ENCODE measurements at places on chromosomes 1 and 21.
A peak's percentile ranks its signal among the peaks of the same experiment; 100 is the strongest.

- DNase-seq: no peak
These were observed 4.1 kb downstream of the PALMD start for GRCh38 chr1:99650030-99650429.

DNA sequence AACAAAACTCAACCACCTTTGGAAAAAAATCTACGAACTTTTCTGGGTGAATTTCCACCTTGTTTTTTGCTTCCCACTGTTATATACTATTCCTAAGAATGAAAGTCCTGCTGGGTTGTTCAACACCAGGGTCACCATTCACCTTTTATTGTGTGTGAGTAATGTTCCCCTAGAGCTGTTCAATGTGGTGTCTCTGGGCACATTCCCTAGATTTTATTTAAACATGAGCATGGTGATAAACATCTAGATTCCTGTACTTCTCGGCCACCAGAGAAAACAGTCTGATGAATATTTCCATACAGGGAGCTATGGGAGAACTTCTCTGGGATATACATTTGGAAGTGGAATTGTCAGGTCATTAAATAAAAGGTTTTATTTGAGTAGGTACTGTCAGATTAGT is 13.0 kb downstream of the FMN2 start:
- DNase-seq: no peak

GRCh38 chr1:170114906-170115305 is 30.9 kb upstream of the NTMT2 start:
- DNase-seq: peak; percentile 40

DNA sequence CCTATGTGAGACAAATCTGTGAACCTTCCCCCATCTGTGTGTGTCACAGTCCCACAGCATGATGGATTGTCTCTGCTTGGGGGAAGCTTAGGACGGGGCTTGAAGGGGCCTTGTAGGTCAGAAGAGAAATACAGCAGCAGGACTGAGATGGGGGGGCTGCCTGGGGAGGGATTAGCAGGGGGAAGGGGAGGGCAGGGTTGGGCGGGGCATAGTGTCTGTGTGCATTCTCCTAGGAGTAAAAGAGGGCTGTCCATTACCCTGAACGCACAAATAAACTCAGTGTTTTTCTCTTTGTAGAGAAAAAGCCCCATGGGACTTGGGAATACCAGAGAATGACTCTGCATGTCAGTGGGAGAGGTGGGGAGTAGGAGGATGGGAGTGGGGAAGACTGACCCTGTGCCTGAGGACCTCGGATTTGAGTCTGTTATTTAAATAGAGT is 16.4 kb downstream of the RNF220 start:
- DNase-seq: no peak

DNA sequence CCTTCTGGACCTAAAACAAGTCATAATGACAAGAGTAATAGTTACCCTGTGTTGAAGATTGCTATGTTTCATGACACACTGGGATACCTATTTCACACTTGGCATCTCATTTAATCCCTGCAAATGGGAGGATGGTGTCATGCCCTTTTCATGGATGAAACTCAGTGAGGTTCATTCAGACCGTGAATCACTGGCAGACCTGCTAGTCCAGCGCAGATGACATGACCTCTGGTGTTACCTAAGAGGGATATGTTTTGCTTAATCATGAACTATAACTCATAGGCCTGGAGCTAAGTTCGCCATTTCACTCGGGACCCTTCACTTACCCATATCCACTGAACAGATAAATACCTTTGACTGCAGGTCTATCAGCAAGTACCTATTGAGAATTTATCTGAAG is 286.6 kb upstream of the FMN2 start:
- DNase-seq: no peak

DNA sequence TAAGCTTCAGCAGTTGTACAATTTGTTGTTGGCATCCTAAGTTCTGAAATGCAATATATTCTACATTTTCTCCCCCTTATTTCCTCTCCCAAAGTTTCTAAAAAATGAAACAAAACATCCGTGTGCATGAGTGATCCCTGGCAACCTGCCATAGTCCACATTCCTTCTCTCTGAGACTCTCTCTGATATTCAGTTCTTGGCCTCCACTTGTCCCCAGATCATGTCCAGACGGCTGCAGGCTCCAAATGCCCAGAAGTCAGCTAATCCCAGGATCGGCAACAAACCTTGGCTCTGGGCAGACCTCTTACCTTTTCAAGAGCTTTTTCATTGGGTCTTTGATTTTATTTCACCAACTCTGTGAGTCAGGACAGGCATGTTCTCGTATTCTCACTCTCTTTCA is 187.8 kb downstream of the ETS2 start:
- DNase-seq: peak; percentile 86

DNA sequence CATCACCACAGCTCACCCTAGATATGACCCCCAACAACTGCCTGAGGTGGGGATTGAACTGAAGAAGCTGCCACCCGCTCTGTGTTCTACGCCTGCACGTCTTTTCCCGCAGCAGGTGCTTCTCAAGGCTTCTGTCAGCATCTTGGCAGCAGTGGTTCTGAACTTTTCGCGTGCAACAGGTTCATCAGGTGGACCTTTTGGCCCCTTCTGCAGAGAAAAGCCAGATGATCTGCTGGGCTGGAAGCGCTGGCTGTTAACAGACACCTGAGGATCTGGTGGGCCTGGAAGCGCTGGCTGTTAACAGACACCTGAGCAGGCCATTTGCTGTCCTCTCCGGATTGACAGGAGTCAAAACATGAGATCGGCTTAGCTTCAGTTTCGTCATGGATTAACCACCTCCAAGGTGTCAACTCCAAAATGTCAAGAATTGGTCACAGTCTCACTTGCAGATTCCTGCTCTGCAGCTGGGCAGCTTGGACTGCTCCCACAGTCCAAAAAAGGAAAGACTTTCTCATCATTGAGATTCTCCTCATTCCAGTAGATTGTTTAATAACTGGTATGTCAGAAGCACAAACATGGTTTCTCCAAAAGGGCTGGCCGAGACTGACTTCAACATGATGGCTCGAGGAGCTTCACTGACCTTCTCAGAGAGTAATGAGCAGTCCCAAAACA is 4.7 kb downstream of the C1orf174 start:
- no peak for DNase-seq

DNA sequence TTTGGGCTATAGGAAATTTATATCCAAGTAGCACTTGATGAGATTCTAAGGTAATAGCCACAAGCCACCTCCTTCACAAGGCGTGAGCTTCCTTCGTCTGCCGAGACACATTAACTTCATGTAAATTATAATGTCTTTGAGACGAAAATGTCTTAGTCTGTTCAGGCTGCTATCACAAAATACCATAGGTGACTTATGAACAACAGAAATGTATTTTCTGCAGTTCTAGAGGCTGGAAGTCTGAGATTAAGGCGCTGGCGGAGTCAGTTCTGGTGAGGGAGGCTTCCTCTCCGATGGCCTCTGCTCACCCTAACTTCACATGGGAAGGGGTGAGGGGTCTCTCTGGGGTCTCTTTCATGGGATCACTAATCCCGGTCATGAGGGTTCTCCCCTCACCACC is 133.0 kb downstream of the ETS2 start:
- DNase-seq: no peak

DNA sequence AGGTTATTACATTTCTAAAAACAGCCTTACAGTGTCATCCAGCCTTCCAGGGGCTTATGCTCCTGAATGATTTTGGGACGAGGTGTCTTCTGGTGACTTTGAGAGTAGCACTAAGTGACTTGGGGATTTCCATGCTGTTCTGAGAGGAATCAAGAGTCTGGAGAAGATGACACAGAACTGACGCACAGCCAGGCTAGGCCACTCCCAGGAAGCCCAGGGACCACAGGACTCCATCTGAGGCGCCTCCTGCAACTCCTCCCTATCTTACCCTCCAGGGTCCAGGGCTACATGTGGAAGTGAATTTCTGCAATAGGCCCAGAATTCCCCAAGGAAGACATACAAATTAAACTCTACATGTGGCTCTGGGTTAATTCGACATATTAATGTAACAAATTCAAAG is 92.5 kb downstream of the SLC25A24 start:
- peak; percentile 38 for DNase-seq

- peak; percentile 77 for DNase-seq
These were observed 275.5 kb upstream of the FMN2 start for GRCh38 chr1:239816081-239816782.

DNA sequence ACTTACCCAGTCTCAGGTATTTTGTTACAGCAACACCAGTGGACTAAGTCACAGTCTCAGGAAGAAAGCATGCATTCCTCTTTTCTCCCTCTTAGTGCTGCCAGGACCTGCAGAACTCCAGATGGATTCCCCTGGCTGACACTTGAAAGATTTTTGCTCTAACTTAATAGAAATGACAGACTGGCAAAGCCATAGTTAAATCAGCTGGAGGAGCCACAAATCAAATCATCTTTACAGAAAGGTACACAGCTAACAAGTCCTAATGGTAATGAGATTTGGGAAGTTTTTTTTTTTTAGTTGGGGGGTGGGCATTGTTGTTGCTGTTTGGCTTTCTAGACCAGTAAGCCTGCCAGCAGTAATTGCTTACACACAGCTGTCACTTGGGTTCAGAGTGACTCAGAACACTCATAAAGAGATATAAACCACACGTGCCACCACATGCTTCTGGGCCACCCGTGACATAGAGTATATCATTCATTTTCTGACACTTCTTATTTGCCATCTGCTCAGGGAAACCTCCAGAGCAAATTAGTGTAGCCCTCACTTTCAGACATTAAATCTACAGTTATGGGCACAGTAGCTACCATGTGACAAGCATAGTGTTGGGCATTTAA is 72.4 kb downstream of the FH start:
- DNase-seq: no peak

DNA sequence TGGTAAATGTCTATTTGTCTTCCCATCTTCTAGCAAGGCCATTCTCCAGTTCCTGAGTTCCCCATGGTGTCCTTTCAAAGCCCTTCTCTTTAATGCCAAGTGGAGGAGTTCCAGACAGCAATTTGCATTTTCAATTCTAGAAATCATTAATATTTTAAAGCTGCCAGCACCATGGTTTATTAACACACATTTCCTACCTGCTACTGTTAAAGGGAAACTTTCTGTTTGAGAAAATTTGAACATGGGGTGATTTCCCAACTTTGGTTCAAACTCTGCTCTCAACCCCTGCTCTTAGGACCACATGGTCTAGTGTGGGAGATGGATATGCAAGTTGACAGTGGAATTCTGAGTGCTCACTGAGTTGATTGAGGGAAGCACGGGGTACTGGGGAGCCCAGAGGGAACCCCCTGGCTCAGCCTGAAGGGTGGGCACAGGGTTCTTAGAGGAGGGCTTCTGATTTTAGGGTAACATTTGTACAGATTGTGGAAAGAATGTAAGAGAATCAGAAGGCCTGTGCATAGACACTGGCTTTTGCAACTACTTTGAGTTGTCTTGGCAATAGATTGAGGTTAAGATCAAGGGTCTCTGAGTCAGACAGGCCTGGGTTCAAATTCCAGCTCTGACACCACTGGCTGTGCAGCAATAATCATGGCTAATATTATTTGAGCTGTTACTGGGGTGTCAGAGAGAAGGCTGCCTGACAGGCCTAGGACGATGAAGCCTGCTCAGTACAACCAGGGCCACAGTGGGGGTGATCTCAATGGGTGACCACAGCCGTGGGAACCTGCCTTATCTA is 97.8 kb downstream of the BEND5 start:
- DNase-seq: no peak

DNA sequence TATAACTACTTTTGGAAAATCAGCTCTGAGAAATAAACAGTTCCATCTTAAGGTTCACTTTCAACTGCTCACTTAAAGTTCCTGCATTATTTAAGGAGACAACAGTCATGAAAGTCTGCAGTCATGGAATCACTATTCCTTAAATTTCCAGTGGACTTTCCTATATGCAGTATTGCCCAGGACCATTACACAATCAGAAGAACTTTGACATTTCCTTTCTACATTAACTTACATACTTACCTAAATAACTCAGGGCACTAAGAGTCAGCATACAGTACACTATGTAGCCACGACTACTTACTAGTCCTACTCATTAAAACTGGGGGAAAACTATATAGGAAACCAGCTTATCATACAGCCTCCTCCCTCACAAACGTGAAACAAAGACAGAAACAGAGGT is 220.1 kb downstream of the SLC45A1 start:
- no peak for DNase-seq

- DNase-seq: no peak
These were observed 180.7 kb upstream of the VAMP3 start for GRCh38 chr1:7590426-7590790.

DNA sequence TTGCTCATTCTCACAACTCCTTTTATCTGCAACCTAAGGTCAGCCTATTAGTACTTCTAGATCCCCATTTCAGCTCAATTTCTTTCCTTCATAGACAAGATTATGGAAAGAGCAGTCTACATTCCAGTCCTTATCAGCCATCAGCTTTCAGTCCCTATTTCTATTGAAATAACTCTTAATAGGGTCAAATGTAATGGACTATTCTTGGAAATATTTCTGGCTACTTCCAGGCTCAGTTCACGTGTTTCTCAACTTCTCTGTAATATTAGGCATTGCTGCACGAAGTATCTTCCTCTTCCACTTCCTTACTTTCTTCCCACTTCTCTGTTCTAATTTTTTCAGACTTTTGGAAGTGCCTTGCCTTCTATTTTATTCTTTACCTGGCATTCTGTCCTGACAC is 232.9 kb upstream of the USP25 start:
- no peak for DNase-seq

DNA sequence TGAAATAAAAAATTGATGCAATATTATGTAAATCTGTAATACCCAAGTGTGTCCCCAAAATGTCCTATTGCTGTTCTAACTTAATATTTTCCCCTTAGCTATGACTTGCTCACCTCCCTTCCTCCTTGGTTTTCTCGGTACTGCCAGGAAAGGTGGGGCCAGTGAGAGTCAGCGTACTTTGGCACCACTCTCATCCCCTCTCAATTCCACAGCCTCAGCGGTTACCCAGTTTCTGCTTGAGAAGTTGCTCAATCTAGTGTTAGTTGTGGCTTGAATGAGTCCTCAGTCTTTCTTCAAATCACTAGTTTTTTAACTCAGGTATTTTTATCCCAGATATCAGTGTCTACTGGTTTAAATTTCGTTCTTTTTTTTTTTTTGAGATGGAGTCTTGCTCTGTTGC is 32.3 kb downstream of the BCAS2 start:
- DNase-seq: no peak

DNA sequence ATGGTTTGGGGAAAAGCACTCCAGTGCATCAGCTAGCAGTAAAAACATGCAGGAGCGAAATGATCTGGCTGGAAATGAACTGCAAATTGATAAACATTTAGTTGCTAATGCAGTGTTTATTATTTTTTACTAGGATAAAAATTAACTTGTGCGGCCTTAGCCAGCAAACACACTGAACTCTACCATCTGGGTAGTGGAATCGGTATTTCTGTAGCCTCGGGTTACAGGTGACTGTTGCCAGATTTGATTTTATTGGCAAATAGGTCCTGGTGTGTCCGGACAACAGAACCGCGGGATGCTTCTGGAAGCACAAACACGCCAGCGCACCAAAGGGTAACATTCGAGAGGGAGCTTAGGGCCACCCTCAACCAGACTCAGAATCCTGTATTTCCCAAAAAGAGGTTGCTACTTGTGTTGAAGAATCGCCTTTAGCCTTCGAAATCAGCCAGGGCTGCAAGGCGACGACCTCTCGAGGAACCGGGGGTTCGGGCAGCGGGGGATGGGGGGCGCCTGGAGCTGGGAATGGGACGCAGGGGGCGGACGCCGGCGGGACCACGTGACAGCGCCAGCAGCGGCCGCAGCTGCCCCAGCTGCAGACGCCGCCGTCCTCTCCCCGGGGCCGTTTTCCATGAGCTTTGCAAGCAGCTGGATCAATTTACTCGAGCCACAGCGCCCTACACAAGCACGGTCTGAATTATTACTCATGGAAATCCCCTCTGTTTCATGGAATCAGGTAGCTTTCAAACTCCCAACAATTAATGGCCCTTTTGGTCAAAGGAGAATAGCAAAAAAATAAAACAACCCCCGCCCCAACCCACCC is 158.8 kb downstream of the TOMM20 start:
- peak; percentile 93 for DNase-seq
